ENCODE measurements at places on chromosomes 5 and 9. TPM values are rescaled to one million over a fixed set of nuclear protein-coding genes. Genes with fewer than 3 reads are reported as not detected.

Gene SLCO6A1
- 0.25 TPM for total RNA-seq

Gene PRUNE2
- 22.9 TPM for total RNA-seq

Gene SPOCK1
- 93.4 TPM for total RNA-seq

Gene SLC1A3
- 188 TPM for total RNA-seq

Gene IL3
- total RNA-seq: not detected

Gene SLC12A2
- 56.5 TPM for total RNA-seq

Gene PLAC8L1
- 0.25 TPM for total RNA-seq

Gene CXCL14
- total RNA-seq: 9.3 TPM

Gene GPR21
- 10.3 TPM for total RNA-seq

Gene PCDHGA10
- 14.5 TPM for total RNA-seq

Gene LRRC19
- under 0.01 TPM for total RNA-seq

Gene HTR4
- total RNA-seq: 0.49 TPM

Gene ZNF474
- total RNA-seq: 0.98 TPM

Gene GLDC
- total RNA-seq: 14.8 TPM

Gene HCN1
- total RNA-seq: 14.0 TPM

Gene PNPLA7
- 0.74 TPM for total RNA-seq

Gene RLN1
- total RNA-seq: not detected

Gene C5orf46
- total RNA-seq: not detected

Gene GSN
- 18.2 TPM for total RNA-seq

Gene TRIM36
- 79.2 TPM for total RNA-seq

Gene PKD2L2
- under 0.01 TPM for total RNA-seq

Gene QRFP
- total RNA-seq: not detected

Gene IRX2
- total RNA-seq: under 0.01 TPM

Gene PTGES
- 2.0 TPM for total RNA-seq

Gene FAM221B
- total RNA-seq: not detected

Gene MELK
- 3.9 TPM for total RNA-seq

Gene PCDHGC5
- 4.7 TPM for total RNA-seq

Gene BTNL3
- total RNA-seq: not detected

Gene SLC6A18
- not detected for total RNA-seq

Gene PCDHA9
- 12.3 TPM for total RNA-seq
